ENCODE measurements at places on chromosomes 2 and 18. TPM values are rescaled to one million over a fixed set of nuclear protein-coding genes. Genes with fewer than 3 reads are reported as not detected.

MC4R gene
- total RNA-seq = not detected

ARHGAP15 gene
- 0.69 TPM for total RNA-seq

DNA sequence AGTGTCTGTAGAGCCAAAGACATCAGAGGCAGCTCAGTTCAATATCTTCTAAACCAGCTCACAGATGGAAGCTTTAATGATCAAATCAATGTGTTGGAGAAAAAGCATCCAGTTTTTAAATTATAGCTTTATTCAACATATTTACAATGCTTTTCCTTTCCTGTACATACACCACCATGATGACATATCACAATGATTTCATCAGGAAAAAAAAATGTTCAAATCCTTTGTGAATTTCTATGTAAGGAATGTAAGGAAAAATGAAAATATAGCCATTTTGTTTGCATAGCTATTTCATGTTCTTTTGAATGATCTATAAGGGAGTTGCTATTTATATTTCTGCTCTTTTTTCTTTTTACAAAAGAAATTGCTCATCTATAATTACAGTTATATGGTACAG is 134.7 kb upstream of the CDH20 start:
- no peaks in the 10 kb centered on the region for H3K27me3 ChIP-seq
- DNase-seq = no peak
- no peak overlapping the region for H3K4me3 ChIP-seq
- no peaks in the 10 kb centered on the region for H3K36me3 ChIP-seq
- no peak overlapping the region for H3K27ac ChIP-seq

CD8B2 gene
- total RNA-seq = 0.18 TPM

- no peak overlapping the region for H3K4me3 ChIP-seq
- no peaks in the 10 kb centered on the region for H3K36me3 ChIP-seq
- no peaks in the 10 kb centered on the region for H3K27me3 ChIP-seq
- DNase-seq = no peak
- no peak overlapping the region for H3K27ac ChIP-seq
Measured at GRCh38 chr18:26480897-26481795, 67.2 kb downstream of the KCTD1 start.

GRCh38 chr2:158779621-158780020 is 15.5 kb upstream of the DAPL1 start:
- H3K36me3 ChIP-seq = no peaks in the 10 kb centered on the region
- no peaks in the 10 kb centered on the region for H3K27me3 ChIP-seq
- no peak overlapping the region for H3K4me3 ChIP-seq
- no peaks in the 10 kb centered on the region for H3K4me1 ChIP-seq
- H3K27ac ChIP-seq = no peak overlapping the region
- no peak for DNase-seq

DNA sequence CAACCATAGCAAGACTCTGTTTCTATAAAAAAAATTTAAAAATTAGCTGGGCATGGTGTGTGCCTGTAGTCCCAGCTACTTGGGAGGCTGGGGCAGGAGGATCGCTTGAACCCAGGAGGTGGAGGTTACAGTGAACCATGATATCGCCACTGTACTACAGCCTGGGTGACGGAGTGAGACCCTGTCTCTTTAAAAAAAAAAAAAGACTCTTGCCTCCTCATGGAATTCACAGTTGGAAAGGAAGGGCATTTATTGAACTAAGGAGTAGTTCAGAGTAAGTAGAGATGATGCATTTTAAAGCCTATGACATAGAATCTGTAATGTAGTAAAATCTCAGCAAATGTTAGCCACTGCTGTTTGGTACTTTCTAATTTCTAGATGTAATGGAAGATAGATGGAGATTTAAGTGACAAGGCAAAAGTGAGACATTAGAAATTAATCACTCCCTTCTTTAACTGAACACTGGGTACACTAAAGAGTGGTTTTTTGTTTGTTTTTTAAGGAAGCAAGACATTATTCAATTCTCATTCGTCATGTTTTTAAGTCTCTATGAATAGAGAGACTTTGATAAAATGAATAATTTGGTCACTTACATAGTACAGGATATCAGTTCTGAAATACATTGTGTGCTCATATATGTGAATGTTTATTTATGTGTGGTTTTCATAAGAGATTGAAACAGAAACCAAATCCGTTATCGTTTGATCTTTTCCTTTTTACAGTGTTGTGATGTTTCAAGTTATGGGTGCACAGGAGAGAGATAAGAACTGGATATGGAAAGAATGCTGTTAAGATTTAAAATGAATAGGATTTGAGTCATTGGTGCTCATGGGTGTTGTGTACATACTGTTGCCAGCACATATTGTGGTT is 186.1 kb upstream of the STON1 start:
- H3K27ac ChIP-seq = no peak overlapping the region
- H3K4me1 ChIP-seq = peaks cover 5% of the 10 kb centered on the region
- no peak for DNase-seq
- no peaks in the 10 kb centered on the region for H3K36me3 ChIP-seq
- no peaks in the 10 kb centered on the region for H3K27me3 ChIP-seq
- H3K4me3 ChIP-seq = no peak overlapping the region

GRCh38 chr2:151533127-151533526 is 123.4 kb downstream of the RIF1 start:
- no peak overlapping the region for H3K4me3 ChIP-seq
- H3K27ac ChIP-seq = no peak overlapping the region
- H3K36me3 ChIP-seq = no peaks in the 10 kb centered on the region
- H3K4me1 ChIP-seq = no peaks in the 10 kb centered on the region
- no peak for DNase-seq
- no peaks in the 10 kb centered on the region for H3K27me3 ChIP-seq

DNA sequence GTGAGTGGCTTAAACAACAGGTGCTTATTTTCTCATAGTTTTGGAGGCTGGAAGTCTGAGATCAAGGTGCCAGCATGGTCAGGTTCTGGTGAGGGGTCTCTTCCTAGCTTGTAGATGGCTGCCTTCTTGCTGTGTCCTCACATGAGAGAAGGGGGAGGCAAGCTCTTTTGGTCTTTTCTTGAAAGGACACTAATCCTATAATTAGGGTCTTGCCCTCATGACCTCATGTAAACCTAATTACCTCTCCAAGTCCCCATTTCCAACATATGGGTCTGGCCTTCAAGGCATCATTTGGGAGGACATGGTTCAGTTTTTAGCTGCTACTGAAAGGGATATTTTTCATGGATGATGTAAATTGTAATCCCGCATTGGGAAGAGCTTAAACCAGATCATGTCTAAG is 18.0 kb downstream of the RBM44 start:
- H3K4me3 ChIP-seq = no peak overlapping the region
- no peaks in the 10 kb centered on the region for H3K27me3 ChIP-seq
- no peak for DNase-seq
- H3K4me1 ChIP-seq = no peaks in the 10 kb centered on the region
- H3K27ac ChIP-seq = no peak overlapping the region
- no peaks in the 10 kb centered on the region for H3K36me3 ChIP-seq

All from pancreas (tissue), 10 donors.